Right ventricle myocardium superior (tissue), 1 donor: ENCODE measurements at places on chromosomes 2 and 18. TPM values are rescaled to one million over a fixed set of nuclear protein-coding genes. Genes with fewer than 3 reads are reported as not detected.

- DNase-seq, result no peak
Observed at GRCh38 chr2:98663511-98664090, 55.2 kb downstream of the UNC50 start.

GRCh38 chr2:112803691-112804521 is 19.6 kb upstream of the IL1A start:
- no peak for DNase-seq

- DNase-seq, result no peak
Observed at GRCh38 chr18:12990641-12990966, 558 bp upstream of the CEP192 start.

GRCh38 chr2:69742322-69742952 is 503 bp downstream of the ANXA4 start:
- no peak for DNase-seq

DNA sequence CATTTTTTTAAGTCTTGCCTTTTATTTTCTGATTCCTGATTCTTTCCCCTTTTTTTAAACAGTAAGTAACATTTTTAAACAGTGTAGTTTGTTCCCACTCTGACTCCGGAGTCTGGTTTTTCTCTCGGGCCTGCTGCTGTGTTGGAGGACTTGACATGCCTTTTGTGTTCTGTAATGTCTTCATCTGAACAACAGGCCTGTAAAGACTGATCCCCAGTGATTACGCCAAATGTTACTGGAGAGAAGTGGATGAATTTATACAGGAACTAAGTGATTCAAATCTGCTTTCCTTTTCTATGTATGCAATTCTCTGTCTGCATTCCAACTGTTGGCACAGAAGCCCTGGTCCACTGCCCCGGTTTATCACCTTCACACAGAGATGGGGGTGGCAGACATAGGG is 54.3 kb upstream of the RMDN2 start:
- no peak for DNase-seq

DNA sequence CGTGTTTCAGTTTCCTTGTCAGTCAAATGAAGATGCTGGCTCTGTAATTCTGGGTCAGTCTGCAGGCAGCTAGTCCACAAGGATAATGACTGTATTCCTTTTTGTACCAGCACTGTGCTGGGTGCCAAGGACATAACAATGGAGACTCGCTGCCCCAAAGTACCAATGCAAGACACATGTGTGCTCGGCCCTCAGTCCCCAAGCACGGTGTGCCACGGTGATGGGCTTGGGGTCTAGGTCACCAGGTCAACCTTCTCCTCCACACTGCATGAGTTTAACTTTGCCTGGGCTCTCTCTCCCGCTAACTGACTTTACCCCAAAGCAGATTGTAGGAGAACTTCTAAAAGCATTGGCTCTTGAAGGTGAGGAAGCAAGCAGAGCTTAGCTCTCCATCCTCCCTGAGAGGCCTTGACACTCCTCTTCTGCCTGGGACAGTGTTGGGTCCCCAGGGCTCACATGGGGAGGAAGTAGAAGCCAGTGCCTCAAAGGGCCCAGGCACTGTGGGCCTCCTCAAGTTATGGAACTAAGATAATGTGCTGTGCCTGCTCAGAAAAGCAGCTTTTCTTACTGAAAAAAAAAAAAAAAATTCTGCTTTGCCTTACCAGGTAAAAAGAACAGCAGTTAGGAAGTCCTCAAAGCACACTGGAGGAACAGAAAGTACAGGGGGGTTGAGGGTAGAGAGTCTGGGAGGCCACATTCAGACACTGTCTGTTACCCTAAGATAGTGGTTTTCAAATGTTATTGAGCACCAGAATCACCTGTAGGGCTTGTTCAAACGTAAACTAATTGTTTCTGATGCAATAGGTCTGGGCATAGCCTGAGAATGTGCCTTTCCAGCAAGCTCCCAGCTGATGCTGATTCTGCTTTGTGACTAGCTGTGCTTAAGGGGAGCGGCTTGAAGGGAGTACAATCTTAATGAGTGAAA is 276.4 kb upstream of the CXCR4 start:
- DNase-seq, result no peak

RIT2 gene
- total RNA-seq, result not detected

SNORC gene
- 0.70 TPM for total RNA-seq

FAM228A gene
- total RNA-seq, result 0.16 TPM
